ENCODE measurements at places on chromosomes 12 and 14.

DNA sequence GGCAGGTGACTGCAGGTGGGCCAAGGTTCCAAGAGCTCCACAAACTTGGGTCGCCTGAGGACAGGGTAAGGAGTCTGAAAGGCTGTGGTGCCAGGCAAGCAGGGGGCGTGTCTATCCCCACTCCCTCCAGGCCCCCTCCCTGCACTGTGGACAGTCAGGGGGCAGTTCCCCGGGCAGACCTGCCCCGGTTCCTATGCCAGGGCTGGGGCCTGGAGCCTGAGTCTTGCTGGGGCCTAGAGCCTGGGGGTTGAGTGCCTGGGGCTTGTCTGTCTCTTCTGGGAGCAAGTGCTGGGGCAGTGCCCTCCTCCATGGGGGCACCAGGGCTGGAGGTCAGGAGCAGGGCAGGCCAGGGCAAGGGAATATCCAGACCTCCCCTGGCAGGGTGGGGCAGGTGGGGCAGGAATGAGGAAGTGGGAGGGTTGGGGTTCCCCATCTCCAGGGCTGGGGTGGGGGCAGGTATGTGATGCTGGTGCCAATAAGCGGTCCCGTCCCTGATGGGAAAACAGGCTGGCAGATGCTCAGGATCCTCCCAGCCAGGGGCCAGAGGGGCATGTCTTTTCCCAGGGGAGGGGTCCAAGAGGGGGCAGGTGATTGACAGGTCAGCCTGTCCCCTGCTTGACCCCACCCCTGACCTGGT is 11.9 kb upstream of the TNFAIP2 start:
- DNase-seq = no peak

- no peak for DNase-seq
These were observed 459.5 kb downstream of the RMST start for GRCh38 chr12:97921979-97922722.

DNA sequence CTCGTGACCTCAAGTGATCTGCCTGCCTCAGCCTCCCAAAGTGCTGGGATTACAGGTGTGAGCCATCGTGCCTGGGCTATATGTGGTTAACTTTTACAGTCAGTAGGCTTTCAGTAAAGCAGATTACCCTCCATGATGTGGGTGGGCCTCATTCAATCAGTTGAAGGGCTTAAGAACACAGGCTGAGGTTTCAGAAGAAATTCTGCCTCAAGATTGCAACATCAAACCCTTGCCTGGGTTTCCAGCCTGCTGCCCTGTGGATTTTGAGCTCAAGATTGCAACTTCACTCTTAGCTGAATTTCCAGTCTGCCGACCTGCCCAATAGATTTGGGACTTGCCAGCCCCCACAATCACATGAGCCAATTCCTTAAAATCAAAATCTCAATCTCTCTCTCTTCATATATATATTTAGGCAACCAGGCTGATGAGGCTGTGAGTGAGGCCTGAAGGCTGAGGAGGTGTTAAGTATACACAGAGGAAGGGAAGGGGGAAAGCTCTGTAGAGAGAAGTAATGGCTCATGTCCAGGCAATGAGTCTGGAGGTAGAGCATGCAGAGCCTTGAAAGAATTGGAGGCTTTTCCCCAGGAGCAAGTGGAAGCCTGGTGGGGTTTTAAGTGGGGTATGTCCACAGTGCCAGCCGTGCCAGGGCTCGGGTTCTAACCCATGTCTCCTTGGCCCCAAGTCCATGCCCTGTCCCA is 33.3 kb upstream of the ACTN1 start:
- no peak for DNase-seq

DNA sequence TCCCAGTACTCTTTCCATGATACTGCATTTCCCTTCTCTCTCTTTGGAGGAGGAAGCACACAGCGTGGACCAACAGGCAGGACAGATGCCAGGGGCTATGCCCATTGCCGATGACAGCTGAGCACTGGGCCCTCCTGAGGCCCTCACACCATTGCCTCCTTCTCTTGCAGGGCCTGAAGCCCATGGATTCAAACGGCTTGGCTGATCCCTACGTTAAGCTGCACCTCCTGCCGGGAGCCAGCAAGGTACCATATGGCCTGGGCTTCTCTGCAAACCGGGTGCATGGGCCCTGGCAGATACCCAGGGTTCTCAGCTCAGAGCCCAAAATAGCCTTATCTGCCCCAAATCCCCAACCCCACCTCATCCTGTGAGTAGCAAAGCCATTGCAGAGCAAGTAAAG is 25.2 kb upstream of the OAS1 start:
- no peak for DNase-seq

- DNase-seq = no peak
These were observed 15.7 kb downstream of the FOXG1 start for GRCh38 chr14:28782301-28782700.

DNA sequence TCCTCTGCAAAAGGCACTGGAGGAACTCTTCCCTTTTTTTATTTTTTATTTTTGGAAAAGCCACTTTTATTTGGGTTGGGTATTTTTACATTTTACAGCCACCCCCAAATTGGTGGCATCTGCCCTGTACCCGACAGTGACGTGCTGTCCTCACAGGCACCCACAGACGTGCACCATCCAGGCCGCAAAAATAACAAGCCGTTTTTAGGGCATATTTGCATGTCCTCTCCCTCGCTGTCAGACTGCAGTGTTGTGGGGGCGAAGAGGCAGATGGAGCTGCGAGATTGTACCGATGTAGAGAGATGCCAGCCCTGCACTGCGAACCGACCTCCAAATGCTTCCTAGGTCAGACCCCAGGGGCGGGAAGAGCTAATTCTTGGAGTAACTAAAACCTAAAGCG is 12.2 kb downstream of the JDP2 start:
- no peak for DNase-seq

- no peak for DNase-seq
These were observed 785.8 kb downstream of the MED13L start for GRCh38 chr12:115491511-115492250.
